ENCODE measurements at places on chromosomes 1 and 21. TPM values are rescaled to one million over a fixed set of nuclear protein-coding genes. Genes with fewer than 3 reads are reported as not detected.

GRCh38 chr1:113913312-113913668 lies 8.2 kb downstream of the DCLRE1B start:
- DNase-seq = no peak

The FAAH gene
- not detected for total RNA-seq

GRCh38 chr1:113978863-113979702 lies at the start of gene OLFML3:
OLFML3 (plus strand) TSS chr1:113979474; CDS start chr1:113979517, 43 bp downstream.
- DNase-seq = peak; percentile 92

- no peak for DNase-seq
These were observed 45.9 kb downstream of the WDR4 start for GRCh38 chr21:42833439-42833815.

The SLC9C2 gene
- not detected for total RNA-seq

The PLEKHA6 gene
- 1.5 TPM for total RNA-seq

DNA sequence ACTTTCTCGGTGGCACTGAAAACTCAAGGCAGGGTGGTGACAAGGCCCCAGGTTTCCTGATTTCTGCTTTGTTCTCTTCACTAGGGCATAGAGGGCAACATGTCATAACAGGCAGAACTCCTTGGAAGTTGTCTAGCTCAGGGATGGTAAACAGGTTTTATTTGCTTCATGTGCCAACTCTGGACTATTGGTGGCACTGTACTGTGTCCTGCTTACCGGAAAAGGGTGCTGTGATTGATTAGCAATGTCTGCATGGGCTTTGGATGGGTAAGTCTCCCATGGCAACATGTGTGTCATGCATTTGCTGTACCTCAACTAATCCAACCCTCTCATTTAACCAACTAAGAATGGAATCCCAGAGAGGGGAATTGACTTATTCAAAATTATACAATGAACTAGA lies 70.7 kb upstream of the USP24 start:
- no peak for DNase-seq

- peak; percentile 80 for DNase-seq
These were observed 44.7 kb upstream of the CASZ1 start for GRCh38 chr1:10841118-10841517.

DNA sequence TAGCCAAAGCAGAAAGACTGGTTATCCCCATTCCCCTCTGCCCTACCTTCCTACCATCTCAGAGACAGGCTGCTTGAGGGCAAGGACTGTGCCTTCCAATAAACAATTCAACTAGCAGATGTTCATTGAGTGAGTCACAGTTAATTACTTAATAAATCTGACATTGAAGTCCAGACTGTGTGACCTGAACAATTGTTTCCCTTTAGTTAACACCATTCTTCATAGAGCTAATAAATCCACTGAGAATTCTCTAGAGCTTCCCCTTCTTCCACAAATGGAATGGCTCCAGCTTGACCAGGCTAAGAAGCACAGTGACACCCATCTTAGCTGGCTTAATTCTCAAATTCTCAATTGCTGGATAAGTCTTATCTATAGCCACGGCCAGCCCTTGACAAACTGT lies 61.9 kb upstream of the GJA5 start:
- DNase-seq = no peak

The ICOSLG gene
- 0.13 TPM for total RNA-seq

The OR4F29 gene
- not detected for total RNA-seq

- no peak for DNase-seq
These were observed 3.6 kb upstream of the S100A10 start for GRCh38 chr1:151997284-151997570.

Data from SJCRH30 (cell line).